ENCODE measurements at places on chromosomes 4 and X.

- no peak for DNase-seq
Observed at GRCh38 chr4:185532795-185533324, 2.4 kb downstream of the PDLIM3 start.

DNA sequence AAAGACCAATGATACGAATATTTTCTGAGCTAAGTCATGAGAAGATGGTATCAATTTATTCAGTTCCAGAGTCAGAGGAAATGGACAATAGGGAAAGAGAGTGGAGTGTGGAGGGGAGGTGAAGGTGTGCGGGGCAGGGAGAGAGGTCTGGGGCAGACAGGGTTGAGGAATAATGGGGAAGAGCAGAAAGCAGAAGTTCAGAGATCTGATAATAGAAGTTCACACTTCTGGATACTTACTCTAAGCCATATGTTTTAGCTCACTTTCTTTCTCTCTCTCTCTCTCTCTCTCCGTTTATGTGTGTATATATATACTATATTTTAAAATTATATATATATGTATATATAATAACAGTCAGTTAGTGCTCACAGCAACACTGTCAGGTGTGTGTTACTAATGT is 40.4 kb downstream of the FOXR2 start:
- no peak for DNase-seq

DNA sequence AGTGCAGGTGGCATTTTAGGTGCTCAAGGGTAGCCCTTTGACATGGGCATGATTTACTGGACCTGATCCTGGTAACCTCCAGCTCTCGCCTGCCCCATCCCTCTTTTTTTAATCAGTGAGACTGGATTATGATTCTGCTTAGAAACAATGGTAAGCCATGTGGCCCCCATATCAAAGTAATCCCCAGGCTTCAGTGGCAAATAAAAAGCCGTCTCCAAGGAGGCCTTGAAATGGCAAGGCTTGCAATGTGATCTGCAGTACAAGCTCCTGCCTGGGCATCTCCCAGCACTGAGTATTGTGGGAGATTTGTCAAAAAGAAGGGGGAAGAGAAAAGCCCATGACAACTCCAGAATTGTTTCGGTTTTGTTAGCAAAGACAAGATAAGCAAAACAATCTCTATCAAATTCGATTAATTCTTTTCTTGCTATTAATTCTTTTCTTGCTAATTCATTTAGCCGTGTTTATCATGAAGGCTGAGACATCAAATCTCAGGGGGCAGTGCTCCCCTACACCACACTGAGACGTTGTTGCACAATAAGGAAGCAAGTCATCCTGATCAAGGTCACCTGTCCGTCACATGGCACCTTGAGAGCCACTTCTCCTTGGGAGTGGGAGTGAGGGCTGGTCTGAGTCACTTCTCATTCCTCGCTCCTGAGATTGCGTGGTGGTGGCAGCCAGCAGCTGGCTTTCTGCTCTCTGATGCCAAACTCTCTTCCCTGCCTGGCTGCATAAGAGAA is 312.7 kb upstream of the GATB start:
- no peak for DNase-seq

GRCh38 chrX:15931362-15931761 is 76.7 kb upstream of the AP1S2 start:
- no peak for DNase-seq

DNA sequence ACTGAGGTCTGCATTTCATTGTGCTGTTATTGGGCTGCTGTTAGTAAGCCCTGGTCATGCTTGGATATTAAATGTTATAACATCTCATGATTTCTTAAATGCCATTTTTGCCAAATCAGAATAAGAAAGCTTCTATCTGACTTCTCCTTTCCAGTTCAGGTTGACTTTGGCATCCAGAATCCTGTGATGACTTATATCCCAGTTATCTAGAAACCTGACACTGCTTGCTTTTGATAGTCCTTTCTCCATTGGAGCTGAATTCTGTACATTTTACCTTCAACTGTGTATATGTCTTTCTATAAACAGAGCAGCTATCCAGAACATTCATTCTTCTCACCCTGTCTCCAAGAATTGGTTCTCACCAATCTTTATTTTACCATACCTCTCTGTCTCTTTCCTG is 257.7 kb upstream of the GNPDA2 start:
- no peak for DNase-seq

- DNase-seq = no peak
Observed at GRCh38 chr4:79763486-79764075, 309.4 kb downstream of the ANTXR2 start.

DNA sequence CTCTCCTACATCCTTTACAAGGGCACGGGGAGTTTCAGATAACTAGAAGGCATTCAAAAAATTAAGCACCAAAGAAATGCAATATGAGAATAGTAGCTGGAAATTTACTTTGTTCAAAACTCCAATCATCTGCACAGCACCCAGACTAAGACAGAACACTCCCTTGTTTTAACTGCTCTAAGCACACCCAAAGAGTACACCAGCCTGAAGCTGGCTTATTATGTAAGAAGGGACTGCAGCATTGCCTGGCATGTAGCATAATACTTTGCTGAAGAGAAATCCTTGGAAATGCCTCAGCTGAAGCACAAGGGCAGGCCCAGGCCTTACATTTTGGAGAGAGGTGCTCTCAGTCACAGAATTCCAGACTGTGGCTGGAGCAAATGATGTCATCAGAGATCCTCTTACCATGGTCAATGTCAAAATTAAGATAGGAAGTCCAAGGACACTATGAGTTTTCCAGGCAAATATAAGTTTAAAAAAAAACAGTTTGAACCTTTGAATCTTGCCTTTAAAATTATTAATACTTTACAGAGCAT is 14.8 kb downstream of the ARHGEF6 start:
- no peak for DNase-seq

GRCh38 chr4:16764622-16765021 is 133.8 kb downstream of the LDB2 start:
- DNase-seq = no peak
